Activated CD8-positive, alpha-beta memory T cell treated with anti-CD3 and anti-CD28 coated beads, Interleukin-2, amount 50 U/mL, for 4 hours (primary cell): ENCODE measurements at places on chromosomes 2 and 18.

DNA sequence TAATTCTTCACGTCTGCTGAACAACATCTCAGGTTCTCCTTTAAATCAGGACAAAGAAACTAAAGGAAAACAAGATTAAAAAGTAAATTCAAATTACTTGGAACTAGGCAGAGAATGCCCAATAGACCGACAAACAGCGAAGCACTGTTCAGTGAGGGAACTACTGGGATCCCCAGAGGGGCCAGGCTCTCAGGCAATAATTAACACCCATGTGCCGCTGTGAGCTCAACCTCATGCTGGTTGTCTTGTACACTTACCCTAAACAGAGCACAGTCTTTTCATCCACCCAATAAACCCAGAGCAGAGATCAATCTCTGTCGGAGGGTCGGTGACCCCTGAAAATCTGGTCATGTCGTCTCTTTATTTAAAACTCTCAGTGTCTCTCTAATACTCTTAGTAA is 229.9 kb upstream of the CRIM1 start:
- no peak for DNase-seq

DNA sequence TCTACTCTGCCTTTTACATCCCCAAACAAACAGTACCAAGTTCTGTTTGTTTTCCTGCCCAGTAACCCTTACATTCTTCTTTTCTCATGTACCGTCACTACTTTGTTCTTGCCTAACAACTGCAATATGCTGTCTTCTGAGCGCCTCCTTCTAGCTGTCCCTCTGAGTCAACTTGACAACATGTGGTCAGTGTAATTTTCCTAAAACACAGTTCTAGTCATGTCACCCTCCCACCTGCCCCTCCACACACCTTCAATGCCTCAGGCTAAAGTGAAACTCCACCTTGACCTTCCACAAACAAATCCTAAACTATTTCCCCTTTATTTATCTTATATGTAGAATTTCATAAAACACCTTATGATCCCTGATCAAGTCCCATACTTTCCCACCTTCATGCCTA is 124.6 kb upstream of the CD302 start:
- no peak for DNase-seq

DNA sequence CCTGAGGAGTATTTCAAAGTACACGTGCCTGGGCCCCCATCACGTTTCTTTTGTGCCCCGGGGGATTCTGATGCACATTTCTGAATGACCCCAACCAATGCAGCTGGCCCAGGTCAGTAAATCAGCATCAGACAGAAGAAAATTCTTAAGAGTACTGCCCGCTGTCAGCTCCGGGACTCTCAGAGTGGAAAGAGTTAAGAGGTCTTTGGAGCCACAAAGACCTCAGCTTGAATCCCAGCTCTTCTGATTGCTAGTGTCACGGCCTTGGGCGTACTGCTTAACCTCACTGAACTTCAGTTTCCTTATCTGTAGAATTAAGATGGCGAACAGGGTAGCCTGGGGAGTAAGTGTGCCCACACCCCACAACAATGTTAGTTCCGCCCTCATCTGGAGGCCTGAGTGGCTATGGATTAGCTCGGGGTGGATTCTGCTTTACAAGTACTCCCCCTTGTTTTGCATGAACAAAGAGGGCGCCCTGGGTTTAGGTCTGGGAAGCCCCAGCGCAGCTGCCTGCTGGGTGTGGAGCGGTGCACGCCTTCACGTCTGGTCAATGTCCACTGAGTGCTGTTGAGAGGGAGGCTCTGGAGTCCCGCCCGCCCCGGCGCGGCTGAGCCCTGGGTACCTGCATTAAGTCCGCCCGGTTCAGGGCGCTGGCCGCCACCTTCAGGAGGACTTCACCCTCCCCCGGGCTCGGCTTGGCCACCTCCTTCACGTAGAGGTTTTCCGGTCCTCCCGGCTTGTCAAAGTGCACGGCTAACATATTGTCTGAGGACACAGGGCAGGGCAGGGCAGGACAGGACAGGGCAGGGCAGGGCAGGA is 858 bp downstream of the TP53I3 start:
- no peak for DNase-seq

- no peak for DNase-seq
Observed at GRCh38 chr18:72672364-72673184, 128.4 kb upstream of the CBLN2 start.

DNA sequence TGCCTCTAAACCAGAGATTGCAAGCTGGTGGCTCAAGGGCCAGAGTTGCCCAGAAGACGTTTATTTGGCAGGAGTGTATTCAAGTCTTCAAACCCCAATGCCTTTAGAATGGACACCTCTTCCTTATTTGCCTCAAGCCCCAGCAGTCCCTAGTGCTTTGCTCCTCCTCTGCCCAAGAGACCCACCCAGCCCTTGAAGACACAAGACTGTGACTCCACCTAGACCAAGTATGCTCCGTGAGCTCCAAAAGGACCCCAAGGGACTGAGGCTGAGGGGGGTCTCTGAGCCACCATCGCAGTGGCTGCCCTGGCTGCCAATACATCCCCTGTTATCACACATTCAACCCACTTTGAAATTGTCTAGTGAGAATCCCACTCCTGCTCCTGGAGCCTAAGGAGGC is 99.3 kb downstream of the COL6A3 start:
- no peak for DNase-seq

DNA sequence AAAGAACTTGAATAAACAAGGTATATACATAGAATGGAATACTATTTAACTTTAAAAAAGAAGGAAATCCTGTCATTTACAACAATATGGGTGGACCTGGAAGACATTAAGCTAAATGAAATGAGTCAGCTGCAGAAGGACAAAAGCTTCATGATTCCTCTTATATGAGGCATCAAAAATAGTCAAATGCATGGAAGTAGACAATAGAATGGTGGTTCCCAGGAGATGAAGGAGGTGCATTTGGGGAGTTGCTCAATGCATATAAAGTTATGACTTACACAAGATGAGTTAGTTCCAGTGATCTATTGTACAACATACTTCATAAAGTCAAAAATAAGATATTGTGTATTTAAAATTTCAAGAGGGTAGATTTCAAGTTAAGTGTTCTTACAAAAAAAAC is 426.1 kb upstream of the UBE2E3 start:
- DNase-seq, result no peak

- DNase-seq, result no peak
Observed at GRCh38 chr2:43417300-43417699, 178.5 kb downstream of the THADA start.

DNA sequence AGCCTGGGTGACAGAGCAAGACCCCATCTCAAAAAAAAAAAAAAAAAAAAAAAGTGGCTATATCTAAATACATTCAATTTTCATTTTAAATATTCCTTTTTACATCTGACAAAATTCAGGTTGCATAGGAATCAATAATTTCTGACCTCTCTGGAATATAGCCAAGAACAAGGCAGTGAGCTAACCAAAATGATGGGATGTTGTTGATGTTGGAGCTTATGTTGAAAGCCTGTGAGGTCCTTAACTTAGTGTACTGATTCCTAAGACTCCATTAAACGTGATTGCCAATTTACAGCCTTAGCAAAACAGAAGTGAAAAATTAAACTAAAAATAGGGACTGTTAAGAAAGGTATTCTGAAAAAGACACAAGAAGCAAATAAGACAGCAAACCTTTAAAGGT is 109.6 kb downstream of the MEP1B start:
- no peak for DNase-seq

GRCh38 chr2:176704282-176704858 is 435.1 kb downstream of the MTX2 start:
- DNase-seq, result no peak

GRCh38 chr2:222707689-222708273 is 36.3 kb downstream of the MOGAT1 start:
- DNase-seq, result no peak

GRCh38 chr2:177810906-177811305 is 261.7 kb downstream of the PDE11A start:
- no peak for DNase-seq

DNA sequence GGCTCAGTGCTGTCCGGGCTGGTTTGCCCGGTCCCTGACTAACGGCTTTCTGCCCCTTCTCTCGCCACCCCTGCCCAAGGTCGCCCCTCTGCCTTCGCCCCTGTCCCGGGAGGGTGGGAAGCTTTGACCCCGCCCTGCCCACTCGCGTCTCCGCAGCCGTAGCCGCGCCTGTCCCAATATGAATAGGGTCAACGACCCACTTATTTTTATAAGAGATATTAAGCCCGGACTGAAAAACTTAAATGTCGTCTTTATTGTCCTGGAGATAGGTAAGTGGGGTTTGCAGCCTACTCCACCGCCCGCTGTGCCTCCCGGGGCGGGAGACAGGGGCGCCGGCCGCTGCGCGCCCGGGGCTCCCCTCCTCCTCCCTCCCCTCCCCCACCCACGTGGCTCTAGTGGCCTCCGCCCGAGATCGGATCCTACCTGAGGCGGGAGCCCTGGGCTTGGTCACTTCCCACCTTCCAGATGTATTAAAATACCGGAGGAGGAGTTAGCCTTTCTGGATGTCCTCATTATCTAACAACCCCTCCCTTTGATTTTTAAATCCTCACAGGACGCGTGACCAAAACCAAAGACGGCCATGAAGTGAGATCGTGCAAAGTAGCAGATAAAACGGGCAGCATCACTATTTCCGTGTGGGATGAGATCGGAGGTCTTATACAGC is 633 bp downstream of the NABP1 start:
- peak; percentile 64 for DNase-seq

GRCh38 chr2:55768991-55769390 is 75.3 kb upstream of the PNPT1 start:
- no peak for DNase-seq

GRCh38 chr2:107072150-107072940 is 186.4 kb upstream of the ST6GAL2 start:
- no peak for DNase-seq

GRCh38 chr2:69203166-69203985 is 183.7 kb downstream of the GFPT1 start:
- no peak for DNase-seq

GRCh38 chr2:55604027-55604565 is 13.3 kb downstream of the PPP4R3B start:
- DNase-seq, result no peak

DNA sequence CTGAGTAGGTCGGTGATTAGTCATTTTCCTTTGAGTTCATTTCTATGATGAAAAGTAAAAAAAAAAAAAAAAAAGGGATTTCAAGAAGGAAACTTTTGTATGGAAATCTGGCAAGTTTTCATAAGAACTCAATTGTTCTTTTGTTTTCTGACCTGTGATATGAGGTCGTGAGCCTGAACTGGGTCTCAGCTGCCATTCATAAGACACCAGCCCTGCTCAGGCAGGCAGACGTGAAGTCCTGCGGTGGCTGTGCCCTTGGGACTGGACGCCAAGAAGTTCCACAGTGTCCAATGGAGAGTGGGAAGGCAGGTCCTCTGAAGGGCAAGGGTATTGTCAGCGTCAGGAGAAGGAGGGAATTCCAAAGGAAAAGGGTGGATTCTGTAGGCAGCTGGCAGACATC is 183.9 kb downstream of the NCK2 start:
- no peak for DNase-seq

GRCh38 chr2:31312898-31313297 is 78.9 kb downstream of the EHD3 start:
- no peak for DNase-seq

- peak; percentile 82 for DNase-seq
Observed at GRCh38 chr2:64873472-64873924, 115.7 kb upstream of the SLC1A4 start.

DNA sequence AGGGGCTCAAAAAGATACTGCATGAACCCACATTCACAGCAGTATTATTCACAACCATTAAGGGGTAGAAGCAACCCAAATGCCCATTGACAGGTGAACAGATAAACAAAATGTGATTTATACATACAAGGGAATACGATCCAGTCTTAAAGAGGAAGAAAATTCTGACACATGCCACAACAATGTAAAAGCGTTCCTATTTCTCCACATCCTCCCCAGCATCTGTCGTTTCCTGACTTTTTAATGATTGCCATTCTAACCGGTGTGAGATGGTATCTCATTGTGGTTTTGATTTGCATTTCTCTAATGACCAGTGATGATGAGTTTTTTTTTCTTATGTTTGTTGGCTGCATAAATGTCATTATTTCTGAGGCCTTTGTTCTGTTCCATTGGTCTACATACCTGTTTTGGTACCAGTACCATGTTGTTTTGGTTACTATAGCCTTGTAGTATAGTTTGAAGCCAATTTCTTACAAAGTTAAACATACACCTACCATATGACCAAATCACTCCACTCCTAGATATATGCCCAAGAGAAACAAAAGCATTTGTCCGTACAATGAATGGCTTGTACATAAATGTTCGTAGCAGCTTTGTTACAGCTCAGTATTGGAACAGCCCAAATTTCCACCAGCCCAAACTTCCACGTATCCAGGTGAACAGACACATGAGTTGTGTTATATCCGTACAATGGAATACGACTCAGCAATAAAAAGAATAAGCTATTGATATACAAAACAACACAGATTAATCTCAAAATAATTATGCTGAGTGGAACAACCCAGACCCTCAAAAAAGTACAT is 85.1 kb downstream of the TMEM131 start:
- no peak for DNase-seq

- no peak for DNase-seq
Observed at GRCh38 chr18:2223849-2224248, 347.5 kb downstream of the METTL4 start.

GRCh38 chr2:209768557-209768956 is 3.1 kb upstream of the UNC80 start:
- DNase-seq, result no peak

GRCh38 chr2:234950730-234951663 is 820 bp upstream of the SH3BP4 start:
- no peak for DNase-seq

- no peak for DNase-seq
Observed at GRCh38 chr18:3037423-3037915, 24.5 kb upstream of the LPIN2 start.

DNA sequence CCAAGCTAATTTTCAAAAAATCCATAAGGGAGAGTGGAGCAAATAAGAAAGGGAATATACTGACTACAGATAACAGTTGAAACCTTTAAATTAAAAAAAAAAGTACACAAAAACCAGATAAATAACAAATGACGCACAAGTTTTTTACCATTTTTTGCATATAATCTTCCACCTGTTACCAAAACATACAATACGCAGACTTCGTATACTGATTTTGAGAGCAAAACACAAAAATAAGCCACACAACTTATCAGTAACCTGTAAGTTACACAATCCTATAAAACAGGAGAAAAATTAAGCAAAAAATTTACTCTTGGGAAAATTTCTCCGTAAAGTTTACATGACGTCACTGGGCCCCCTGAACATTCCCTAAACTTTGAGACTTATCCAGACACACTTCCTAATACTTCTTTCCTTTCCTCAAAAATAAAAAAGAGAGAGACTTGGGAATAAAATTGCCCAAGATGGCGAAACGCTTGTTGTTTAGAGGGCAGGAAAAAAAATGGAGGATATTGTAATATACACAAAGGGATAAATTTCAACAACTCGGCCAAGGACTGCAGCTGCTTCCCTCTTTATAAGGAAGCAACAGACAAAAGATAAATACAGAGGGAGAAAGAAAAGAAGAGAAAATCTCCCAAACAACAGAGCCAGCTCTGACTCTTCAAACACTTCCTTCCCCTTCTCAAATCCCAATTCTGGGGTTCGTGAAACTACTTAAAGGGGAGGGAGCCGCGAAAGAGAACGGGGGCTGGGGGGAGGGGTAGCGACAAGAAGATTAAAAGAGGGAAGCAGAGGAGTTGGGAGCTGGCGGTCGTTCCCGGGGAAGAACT is 1.6 kb downstream of the BAZ2B start:
- no peak for DNase-seq
